Stimulated activated CD4-positive, alpha-beta T cell treated with anti-CD3 and anti-CD28 coated beads, Interleukin-12 subunit alpha, Interleukin-12 subunit beta, amount 100 ng/mL, for 48 hours (primary cell): ENCODE measurements at places on chromosomes 3 and 15.

GRCh38 chr3:127399154-127399553 is 111.3 kb upstream of the PRR20G start:
- DNase-seq = no peak

- no peak for DNase-seq
Measured at GRCh38 chr3:101836652-101837598, 12.4 kb upstream of the NFKBIZ start.

DNA sequence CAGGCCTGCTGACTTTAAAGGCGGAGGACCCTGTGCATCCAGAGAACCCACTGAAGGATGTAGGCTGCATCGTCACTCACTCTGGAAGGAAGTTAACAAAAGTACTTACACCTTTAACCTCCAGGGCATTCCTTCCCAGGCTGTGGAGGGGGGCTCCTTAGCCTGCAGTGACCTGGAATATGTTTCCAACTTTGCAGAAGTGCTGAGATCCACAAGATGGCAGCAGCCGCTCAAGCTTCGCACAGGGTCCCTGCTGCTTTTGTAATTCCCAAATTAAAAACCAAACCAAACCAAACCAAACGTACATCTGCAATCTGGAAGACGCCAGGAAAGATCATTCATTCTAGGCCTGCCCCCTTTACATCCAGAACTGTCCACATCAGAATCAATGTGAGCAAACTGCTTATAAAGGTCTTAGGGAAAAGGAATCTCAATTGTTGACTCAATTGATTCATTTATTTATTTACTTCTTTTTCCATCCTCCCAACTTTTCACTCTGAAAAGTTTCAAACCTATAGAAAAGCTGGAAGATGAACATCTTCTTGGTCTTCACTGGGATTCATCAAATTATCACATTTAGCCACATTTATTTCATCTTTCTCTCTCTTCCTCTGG is 70.5 kb upstream of the KLHL25 start:
- no peak for DNase-seq

- DNase-seq = no peak
Measured at GRCh38 chr3:66795365-66795764, 202.7 kb upstream of the KBTBD8 start.
